ENCODE measurements at places on chromosomes 1 and 21.

DNA sequence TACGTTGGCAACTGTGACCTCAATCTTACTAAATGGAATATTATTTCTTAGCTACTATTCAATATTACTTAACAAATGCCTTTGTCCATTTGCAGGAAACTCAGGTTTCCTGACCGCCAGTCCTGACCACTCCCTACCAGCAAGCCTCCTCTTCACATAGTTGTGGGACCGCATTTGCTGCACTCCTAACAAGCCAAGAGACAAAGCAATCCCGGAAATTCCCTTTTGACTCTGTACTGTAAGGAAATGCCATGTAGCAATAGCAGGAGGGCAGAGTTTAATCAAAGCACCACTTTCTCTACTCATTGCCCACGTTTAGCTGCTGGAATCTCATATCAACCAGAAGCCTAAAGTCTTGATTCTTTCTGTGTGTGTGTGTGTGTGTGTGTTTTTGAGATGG, 28.1 kb upstream of the ACBD6 start:
- no peak for DNase-seq

DNA sequence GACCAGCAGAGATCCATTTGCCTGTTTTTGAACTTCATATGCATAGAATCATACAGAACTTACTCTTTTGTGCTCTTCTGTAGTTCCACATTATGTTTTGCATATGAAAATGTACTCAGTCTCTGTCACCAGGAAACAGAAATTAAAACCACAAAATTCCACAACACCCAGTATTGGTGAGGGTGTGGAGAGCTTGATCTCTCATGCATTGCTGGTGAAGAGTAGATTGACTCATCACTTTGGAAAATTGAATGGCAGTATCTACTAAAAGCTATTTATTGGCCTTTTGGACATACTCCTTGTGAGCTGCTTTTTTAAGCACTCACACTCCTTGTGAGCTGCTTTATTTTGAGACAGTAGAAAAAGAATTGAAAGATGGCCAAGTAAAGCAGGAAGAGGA, 43.3 kb downstream of the VTCN1 start:
- no peak for DNase-seq

GRCh38 chr1:18793164-18793563, 66.3 kb downstream of the TAS1R2 start:
- DNase-seq, result no peak

- DNase-seq, result no peak
These were observed 482.4 kb downstream of the OMA1 start for GRCh38 chr1:58064166-58064565.

- DNase-seq, result peak; percentile 46
These were observed 4.4 kb upstream of the UTP25 start for GRCh38 chr1:209823143-209824041.
